Activated T-helper 17 cell treated with anti-CD3 and anti-CD28 coated beads, Interleukin-2, amount 50 U/mL, for 72 hours (primary cell): ENCODE measurements at places on chromosomes 4 and X. TPM values are rescaled to one million over a fixed set of nuclear protein-coding genes. Genes with fewer than 3 reads are reported as not detected.

FAM156B gene
- total RNA-seq, result 16.1 TPM

MID1IP1 gene
- total RNA-seq, result 54.0 TPM

KLF8 gene
- total RNA-seq, result 10.9 TPM

ERAS gene
- total RNA-seq, result not detected

WNK3 gene
- 1.3 TPM for total RNA-seq

TLL1 gene
- not detected for total RNA-seq

PABPC1L2A gene
- not detected for total RNA-seq

MAPK10 gene
- total RNA-seq, result 0.87 TPM

OTC gene
- total RNA-seq, result 0.21 TPM

DNA sequence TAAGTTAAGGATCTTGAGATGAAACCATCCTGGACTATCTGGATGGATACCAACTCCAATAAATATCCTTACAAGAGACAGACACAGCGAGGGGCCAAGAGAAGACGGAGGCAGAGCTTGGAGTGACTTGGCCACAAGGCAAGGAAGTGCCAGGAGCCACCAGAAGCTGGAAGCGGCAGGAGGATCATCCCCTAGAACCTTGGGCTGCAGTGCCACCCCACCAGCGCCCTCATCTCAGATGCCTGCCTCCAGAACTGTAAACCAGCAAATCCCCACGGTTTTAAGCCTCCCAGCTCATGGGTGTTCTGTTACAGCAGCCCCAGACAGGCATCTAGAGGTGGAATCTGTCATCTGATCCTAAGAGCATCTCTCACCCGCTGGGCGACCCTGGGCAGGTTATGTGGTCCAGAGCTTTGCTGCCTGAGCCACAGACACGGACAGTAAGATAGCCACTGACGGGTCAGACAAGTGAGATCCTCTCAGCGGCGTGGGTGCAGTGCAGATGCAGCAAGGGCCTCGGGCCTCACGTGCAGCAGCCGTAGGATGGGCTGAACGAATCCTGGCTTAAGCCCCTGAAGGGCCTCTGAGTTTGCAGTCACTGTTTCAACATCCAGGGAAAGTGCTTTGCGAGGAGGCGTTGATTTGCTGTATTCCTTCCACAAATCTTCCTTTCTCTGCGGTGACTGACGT lies 25.1 kb upstream of the MXD4 start:
- no peak for ATAC-seq

GRCh38 chr4:153747406-153747955 lies 12.3 kb downstream of the RNF175 start:
- ATAC-seq, result no peak

- ATAC-seq, result no peak
These were observed 30.9 kb downstream of the HTT-AS start for GRCh38 chr4:3043282-3044020.

GRCh38 chr4:165156906-165157305 lies 44.2 kb upstream of the TMEM192 start:
- ATAC-seq, result no peak

- no peak for ATAC-seq
These were observed 385.6 kb upstream of the ADGRL3 start for GRCh38 chr4:60814549-60814948.

- no peak for ATAC-seq
These were observed 288.6 kb upstream of the LDB2 start for GRCh38 chr4:17187003-17187402.

DNA sequence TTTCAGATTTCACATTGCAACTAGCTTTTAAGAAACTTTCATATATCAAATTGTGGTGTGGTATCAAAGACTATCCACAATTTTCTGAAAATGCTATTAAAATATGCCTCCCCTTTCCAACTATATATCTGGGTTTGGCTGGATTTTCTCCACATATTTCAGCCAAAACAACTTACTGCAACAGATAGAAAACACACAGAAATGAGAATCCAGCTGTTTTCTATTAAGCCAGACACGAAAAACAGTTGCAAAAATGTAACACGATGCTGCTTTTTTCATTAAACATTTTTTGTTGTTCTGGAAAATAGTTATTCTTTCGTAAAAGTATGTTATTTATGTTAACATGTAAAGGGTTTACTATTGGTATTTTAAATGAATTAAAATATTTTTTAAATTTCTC lies 33.1 kb downstream of the DCTD start:
- no peak for ATAC-seq

DNA sequence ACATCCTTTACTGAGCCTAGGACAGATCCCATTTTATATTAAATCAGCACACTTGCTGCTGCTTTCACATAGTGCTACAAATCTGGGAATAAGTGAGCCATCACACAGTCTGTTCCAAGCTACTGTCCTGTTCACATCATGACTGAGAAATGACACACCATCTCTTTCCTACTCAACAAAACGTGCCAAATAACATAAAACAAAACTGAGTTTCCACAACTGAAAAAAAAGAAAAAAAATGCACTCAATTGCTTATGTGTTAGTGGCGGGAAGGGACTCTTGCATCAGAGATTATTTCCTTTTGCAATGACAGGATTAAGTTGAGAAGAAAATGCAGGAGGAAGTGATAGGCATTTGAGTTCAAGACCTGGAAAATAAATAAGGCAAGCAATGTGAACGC lies 109.0 kb downstream of the SHROOM4 start:
- ATAC-seq, result no peak

DNA sequence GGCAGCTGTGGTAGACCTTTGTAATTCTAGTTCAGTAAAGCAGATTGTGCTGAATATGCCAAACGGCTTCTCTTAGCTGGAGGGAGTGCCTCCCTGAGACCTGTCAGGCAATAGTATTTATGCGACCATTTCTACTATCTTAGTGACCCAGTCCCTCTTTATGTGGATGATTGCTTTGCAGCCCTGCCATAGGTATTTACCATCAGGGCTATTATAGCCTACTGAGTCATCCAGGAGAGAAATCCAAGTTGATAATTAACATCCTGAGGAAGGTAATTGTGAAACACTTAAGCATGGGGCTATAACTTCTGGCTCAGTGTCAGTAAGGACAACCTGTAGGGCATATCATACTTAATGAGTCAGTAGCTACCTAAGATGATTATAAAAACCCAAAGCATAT lies 103.9 kb upstream of the MAOA start:
- no peak for ATAC-seq

DNA sequence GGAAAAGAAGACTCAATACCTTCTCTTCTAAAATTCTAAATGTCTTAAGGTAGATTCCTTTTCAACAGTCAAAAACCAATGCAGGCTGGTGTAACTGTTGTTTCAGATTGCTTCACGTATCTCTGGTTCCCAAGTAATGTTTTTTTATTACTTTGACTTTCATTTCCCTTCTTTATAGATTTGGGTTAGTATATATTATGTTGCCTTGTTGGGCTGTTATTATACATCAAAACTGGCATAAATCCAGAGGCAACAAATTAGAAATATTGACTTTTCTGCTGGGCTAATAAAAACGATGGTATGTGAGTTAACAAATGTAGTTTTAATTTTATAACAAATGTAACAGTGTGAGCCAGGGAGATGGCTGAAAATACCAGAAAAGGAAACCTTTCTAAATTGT lies 444.7 kb upstream of the TENM3 start:
- ATAC-seq, result no peak

- ATAC-seq, result no peak
These were observed 663.4 kb upstream of the LCORL start for GRCh38 chr4:18684932-18685331.

GRCh38 chr4:86653237-86653865 lies 59.2 kb downstream of the PTPN13 start:
- no peak for ATAC-seq

- no peak for ATAC-seq
These were observed 147.7 kb upstream of the TLL1 start for GRCh38 chr4:165725352-165725751.

- no peak for ATAC-seq
These were observed 89.5 kb downstream of the KDR start for GRCh38 chr4:55035892-55036291.

- ATAC-seq, result peak; percentile 40
These were observed 235.4 kb downstream of the SPRY1 start for GRCh38 chr4:123631786-123632692.
